ENCODE measurements at places on chromosomes 5 and 9.

DNA sequence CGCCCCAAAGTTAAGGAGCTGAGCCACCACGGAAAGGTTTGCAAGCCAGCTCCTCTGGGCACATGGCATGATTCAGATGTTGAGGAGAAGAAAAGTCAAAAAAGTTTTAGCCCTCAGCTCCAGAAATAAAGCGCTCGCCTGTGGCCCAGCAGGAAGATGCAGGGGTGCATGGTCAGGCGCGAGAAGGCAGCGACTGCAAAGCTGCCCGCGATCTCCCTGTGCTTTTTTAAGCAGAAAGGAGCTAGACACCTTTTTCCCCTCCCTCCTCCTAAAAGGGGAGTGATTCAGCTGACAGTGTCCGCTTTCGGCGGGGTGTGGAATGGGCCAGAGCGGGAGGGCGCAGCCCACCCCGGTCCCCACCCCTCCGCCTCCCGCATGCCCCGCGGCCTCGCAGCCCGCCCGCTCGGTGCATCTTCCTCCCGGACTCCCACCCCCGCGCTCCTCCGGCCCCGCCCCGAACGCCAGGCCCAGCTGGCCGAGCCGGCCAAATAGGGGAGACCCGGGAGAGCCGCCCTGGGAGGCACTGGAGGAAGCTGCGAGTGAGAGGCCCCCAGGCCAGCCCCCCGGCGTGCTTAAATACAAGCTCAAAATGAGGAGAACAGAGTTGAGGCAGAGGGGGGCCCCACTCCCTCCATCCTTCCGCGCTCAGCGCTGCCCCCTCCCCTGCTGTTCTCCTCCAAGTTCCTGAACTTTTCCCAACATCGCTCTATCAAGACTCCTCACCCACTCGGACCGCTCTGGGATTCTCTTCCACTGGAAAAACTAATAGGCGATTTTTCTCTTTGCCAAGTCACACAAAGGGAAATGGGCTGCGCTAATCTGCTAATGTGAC, at the start of gene ADAMTS12:
ADAMTS12 (minus strand) TSS at position 203 of the 832 bp plus-strand sequence; CDS start at position 69, 134 bp downstream.
- DNase-seq = peak; percentile 24

GRCh38 chr5:178349625-178350353, 117.2 kb upstream of the PHYKPL start:
- no peak for DNase-seq

DNA sequence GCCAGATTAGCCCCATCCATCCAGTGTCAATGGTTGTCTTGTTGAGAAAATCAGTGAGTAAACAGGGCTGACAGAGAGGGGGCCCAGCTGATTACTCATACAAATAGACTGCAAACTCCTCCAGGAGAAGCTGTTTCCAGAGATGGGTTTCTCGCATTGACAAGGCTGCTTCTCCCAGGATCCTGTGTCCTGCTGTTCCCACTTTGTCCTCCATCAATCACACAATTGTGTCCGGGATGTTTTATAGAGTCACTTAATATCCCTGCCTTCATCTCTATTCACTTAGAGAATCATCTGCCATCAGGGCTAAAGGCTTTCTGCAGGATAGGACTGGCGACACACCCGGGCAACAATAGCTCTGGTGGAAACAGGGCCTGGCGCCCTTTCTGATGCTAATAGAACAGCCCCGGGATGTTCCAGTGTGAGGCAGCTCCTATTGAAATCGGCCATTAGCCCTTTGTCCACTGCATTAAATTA, 71.7 kb upstream of the TBCA start:
- peak; percentile 38 for DNase-seq

GRCh38 chr9:125987420-125987819, 240.2 kb downstream of the PBX3 start:
- no peak for DNase-seq

DNA sequence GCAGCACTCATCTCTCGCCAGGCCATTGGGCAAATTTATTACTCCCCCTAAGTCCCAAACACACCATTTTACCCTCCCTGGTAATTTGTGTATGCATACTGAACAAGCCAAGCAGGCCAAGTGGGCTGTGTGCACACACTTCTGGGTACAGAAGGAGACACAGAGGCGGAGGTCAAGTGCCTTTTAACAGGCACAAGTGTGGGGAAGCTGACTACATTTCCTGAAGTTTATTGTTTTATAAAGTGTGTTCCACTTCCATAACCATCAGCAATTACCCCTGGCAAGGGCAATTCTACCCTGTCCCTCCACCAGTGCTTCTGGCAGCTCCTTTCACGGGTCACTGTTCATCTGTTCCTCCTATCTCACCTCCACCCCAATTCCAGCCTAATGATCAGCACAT, 93.9 kb downstream of the SETX start:
- no peak for DNase-seq

- peak; percentile 83 for DNase-seq
These were observed 3.9 kb downstream of the MLLT3 start for GRCh38 chr9:20618361-20618802.

DNA sequence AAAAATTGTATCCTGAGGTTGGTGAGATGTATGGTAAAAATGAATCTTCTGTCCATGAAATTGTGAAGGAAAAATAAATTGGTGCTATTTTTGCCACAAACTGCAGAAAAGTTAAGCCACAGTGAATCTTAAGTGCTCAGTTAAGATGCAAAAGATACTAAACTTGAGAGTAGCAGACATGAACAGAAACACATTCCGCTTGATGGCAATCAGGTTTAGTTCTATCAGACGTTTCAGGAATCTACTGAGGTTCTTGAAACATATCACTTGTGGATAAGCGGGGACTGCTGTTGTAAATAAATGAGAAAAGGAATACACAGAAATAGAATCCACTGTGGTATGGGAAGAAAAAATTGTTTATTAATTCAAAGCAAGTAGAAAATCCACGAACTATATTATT, 311.2 kb upstream of the PRR16 start:
- DNase-seq = no peak

DNA sequence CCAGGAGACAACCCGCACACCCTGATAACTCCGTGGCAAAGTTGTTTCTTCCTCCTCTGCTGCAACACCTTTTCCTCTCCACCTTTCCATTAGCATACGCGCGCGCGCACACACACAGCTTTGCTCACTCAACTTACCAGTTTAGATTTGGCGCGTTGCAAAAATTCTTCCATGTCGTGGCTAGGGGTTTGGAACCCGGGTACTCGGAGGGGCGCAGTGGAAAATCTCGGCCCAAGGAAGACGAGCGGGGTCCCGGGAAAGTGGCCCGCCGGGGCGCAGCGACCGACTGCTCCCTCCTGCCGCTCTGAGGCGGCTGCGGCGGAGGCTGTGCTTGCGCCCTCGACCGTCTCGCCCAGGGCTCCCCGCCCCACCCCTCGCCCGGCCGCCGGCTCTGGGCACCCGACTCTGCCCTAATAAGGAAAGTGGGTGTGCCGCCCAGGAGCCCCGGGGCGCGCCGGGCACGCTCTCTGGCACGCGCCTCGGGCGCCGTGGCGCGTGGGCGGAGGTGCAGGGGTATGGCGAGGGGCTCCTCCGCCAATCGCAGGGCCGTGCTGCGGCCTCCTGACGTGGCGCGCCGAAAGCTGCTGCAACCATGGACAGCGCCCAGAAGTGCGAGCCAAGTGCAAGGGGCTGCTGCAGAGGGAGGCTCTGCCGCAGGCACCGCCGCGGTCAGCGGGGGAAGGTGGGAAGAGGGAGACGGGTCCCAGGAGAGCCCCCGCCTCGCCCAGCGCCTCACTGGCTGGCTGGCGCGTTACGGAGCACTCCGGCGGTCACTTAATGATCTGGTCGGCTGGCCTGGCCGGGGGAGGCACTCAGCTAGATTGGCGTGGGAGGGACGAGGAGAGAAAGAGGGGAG, at the start of gene PRUNE2:
PRUNE2 (minus strand) TSS at position 324 of the 856 bp plus-strand sequence; CDS start at position 173, 151 bp downstream.
- DNase-seq = peak; percentile 64

GRCh38 chr9:93543117-93543516, 33.3 kb upstream of the PHF2 start:
- no peak for DNase-seq

DNA sequence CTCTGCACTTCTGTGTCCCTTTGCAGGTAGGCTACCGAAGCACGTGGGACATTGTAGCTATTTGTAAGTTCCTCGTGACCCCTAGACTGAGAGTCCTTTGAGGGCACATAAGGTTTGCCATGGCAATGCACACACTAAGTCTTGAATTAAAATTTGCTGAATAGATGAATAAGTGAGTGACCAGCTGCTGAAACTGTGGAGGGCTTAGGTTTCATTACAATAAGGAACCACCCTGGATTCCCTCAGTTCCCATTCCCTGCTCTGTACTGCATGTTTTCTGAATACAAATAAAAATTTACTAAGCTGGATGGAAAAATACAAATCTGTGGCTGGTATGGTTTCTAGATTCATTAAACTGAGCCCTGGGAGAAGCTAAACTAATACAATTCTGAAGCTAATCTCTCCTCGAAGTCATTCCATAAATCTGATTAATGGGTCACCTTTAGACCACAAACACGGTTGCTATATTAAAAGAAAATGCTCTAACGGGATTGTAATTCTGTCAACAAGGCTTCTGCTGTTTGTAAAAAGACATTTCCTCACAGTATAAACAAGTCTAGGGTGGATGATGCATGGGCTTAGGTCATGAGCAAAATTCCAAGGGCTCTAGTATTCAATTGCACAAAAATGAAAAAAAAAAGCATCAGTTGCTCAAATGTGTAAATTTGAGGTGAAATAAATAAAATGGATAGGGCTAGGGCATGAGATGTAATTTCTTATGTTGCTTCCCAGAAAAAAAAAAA, 172.3 kb downstream of the ATP10B start:
- no peak for DNase-seq

- DNase-seq = no peak
These were observed 62.0 kb upstream of the UNC5A start for GRCh38 chr5:176748073-176748966.
